Skeletal muscle tissue (tissue), 5 donors: ENCODE measurements at places on chromosomes 7 and 10. TPM values are rescaled to one million over a fixed set of nuclear protein-coding genes. Genes with fewer than 3 reads are reported as not detected.

The TMEM176B gene
- 18.3 TPM for total RNA-seq

The RGR gene
- 13.6 TPM for total RNA-seq

The ITPRID1 gene
- total RNA-seq = 0.52 TPM

The XRCC2 gene
- 1.6 TPM for total RNA-seq

The NAT16 gene
- not detected for total RNA-seq

The ASZ1 gene
- total RNA-seq = not detected

The PTPRZ1 gene
- 4.7 TPM for total RNA-seq

The MYPN gene
- 57.4 TPM for total RNA-seq

The ACTA2 gene
- total RNA-seq = 314 TPM

The CHRM2 gene
- 0.52 TPM for total RNA-seq

The OPN4 gene
- total RNA-seq = not detected

The HABP2 gene
- under 0.01 TPM for total RNA-seq

The TEX36 gene
- not detected for total RNA-seq
